ENCODE measurements at places on chromosomes 7 and 10.

DNA sequence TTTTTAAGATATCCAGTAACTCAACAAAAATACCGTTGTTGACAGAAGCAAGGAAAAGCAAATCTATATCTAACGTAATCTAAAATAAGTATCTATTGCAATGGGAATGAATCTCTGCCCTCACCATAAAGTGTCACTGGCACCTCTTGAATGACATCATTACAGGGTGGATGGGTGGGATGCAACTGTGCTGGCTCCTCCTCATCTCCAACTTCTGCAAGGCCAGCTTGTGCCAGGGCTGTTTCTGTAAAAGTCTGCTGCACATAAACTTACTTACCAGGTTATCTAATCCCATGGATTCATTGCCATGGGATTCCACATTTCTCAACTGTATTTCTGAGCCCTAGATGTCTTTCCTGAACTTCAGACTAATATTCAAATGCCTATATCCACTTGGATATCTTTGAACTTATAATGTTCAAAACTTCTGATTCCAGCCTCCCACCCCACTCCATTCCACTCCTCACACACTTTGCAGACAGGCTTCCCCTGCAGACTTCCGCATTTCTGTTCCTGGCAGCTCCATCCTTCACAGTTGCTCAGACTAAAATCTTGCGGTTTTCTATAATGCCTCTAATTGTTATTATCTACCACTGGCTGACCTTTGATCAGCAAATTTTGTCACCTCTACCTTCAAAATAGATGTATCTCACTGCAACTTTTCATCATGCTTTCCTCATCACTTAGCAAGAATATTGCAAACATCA lies 10.7 kb downstream of the FGL2 start:
- DNase-seq, result no peak

GRCh38 chr7:31705377-31705776 lies 18.4 kb downstream of the PPP1R17 start:
- DNase-seq, result no peak

GRCh38 chr7:118918556-118918955 lies 694.1 kb downstream of the ANKRD7 start:
- DNase-seq, result no peak

- no peak for DNase-seq
These were observed 63.4 kb downstream of the KIAA1217 start for GRCh38 chr10:24272374-24272773.

GRCh38 chr7:112882511-112882910 lies 92.3 kb upstream of the TMEM168 start:
- no peak for DNase-seq

DNA sequence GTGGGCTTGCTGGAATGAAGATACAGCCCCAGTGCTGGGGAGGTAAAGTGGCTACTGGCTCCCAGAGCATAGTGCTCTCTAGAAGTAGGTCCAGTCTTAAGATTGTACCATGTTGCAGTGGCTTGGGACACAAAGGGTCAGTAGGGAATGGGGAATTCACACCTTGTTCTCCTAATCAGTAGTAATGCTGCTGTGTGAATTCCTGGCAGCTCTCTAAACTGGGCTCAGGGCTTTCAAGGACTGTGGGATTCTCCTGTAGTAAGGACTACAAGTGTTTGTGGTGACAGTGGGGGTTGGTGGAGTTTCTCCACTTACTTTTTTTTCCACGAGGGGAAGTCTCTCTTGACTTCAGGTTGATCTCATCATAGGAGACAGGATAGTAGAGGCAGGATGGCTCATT lies 226.2 kb upstream of the TEX47 start:
- DNase-seq, result no peak

- no peak for DNase-seq
These were observed 72.9 kb upstream of the GRID1 start for GRCh38 chr10:86439544-86439943.

- DNase-seq, result no peak
These were observed 16.0 kb upstream of the DLX6 start for GRCh38 chr7:96989241-96989858.

DNA sequence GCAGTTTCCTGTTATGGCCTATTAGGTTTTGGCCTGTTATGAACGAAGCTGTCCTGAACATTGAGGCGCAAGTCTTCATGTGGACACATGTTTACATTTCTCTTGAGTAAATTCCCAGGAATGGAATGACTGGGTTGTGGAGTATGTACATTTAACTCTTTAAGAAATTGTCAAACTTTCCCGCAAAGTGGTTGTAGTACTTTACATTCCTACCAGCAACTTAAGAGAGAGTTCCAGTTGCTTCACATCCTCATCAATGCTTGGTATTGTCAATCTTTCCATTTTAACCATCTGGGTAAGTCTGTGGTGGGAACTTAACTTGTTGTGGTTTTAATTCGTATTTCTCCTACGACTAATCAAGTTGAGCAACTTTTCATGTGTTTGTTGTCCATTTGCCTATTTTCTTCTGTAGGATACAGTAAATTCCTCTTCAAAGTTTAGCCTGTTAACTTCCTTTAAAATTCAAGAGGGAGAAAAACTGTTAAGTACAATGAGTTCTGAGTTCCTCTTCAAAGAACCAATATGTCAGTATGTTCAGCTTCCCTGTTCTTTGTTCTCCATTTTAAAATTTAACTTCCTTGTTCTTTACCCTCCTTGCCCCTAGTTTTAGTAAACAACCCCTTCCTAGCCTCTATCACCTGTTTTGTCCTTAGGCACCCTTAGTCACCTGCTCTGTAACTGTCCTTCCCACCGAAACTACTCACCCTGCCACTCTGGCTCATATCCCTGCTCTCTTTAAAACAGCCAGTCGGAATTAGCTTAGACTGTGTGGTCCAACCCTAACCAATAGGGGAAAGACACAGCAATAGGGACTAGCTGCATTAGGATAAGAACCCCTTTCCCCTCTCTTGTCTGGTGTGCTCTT lies 74.0 kb downstream of the FAM241B start:
- DNase-seq, result no peak

DNA sequence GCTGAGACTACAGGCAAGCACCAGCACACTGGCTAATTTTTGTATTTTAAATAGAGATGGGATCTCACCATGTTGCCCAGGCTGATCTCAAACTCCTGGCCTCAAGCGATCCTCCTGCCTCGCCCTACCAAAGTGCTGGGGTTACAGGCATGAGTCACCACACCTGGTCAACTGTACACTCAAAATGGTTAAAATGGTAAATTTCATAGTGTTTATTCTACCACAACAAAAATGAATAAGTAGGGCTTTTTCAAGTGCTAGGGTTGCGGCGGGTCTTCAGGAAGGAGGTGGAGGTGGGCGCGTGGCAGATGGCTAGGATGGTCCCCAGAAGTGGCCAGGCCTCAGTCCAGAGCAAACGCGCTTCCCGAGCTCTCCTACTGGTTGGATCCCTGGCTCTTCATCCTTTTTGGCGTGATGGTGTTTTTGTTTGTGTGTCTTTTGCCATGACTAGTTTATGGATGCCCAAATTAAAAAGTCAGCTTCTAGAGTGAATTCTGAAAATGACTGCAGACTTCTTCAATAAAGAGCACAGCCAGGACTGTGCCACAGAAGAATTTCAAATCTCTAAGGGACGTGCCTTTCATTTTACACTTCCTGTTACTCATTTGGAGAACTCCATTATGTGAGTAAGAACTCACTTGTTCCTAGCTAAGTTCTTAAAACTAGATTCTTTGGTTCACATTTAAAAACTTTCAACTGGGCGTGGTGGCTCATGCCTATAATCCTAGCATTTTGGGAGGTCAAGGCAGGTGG lies 73.9 kb downstream of the TMEM130 start:
- no peak for DNase-seq

- no peak for DNase-seq
These were observed 88.8 kb downstream of the FOXL3 start for GRCh38 chr7:378551-379455.

GRCh38 chr7:36723951-36724664 lies at the start of gene AOAH:
AOAH (minus strand) TSS chr7:36724494; CDS start chr7:36724148, 346 bp downstream.
- DNase-seq, result peak; percentile 78

GRCh38 chr7:7798510-7798909 lies 80.1 kb upstream of the RPA3 start:
- DNase-seq, result no peak

- no peak for DNase-seq
These were observed 17.8 kb upstream of the PCBD1 start for GRCh38 chr10:70906031-70906783.

All from naive thymus-derived CD4-positive, alpha-beta T cell (primary cell).